ENCODE measurements at places on chromosomes 12 and 14.

DNA sequence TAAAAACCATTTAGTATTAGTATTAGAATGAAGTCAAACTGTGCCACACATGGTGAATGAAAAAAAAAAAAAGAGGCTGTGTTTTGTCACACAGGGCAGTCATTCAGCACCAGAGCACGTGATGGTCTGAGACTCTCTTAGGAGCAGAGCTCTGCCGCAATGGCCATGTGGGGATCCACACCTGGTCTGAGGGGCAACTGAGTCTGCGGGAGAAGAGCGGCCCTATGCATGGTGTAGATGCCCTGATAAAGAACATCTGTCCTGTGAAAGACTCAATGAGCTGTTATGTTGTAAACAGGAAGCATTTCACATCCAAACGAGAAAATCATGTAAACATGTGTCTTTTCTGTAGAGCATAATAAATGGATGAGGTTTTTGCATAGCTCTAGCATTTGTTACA is 12.2 kb upstream of the BDKRB1 start:
- DNase-seq: no peak

GRCh38 chr14:101781240-101782061 is 19.9 kb downstream of the PPP2R5C start:
- DNase-seq: no peak

DNA sequence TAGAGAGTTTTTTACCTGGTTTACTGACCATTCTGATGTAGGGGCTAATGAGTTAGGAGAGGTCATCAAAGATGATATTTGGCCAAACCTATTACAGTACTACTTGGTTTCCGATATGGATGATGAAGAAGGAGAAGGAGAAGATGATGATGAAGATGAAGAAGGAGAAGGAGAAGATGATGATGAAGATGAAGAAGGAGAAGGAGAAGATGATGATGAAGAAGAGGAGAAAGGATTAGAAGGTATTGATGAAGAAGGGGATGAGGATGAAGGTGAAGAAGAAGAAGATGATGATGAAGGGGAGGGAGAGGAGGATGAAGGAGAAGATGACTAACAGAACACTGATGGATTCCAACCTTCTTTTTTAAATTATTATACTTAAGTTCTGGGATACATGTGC is 196.6 kb downstream of the TMX1 start:
- DNase-seq: no peak

GRCh38 chr14:104284107-104284592 is 145.8 kb downstream of the KIF26A start:
- DNase-seq: no peak

DNA sequence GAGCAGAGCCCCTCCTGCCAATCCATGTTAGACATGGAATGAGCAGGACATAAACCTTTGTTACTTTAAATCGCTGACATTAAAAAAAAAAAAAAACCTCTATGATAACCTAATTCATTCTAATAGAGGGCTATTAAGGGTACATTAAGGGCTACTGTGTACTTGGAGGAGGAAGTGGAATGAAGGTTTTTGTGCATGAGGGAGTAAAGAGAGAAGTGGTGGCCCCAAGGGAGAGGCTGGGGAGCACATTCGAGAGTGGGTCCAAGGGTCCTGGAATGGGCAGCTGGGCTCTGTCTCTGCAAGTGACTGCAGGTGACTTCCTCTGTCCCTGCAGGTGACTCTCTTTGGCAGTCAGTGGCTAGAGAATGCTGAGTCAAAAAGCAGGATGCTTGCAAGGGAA is 32.1 kb upstream of the PTGDR start:
- DNase-seq: no peak

- DNase-seq: no peak
Observed at GRCh38 chr14:104505085-104506074, 74.2 kb upstream of the C14orf180 start.

DNA sequence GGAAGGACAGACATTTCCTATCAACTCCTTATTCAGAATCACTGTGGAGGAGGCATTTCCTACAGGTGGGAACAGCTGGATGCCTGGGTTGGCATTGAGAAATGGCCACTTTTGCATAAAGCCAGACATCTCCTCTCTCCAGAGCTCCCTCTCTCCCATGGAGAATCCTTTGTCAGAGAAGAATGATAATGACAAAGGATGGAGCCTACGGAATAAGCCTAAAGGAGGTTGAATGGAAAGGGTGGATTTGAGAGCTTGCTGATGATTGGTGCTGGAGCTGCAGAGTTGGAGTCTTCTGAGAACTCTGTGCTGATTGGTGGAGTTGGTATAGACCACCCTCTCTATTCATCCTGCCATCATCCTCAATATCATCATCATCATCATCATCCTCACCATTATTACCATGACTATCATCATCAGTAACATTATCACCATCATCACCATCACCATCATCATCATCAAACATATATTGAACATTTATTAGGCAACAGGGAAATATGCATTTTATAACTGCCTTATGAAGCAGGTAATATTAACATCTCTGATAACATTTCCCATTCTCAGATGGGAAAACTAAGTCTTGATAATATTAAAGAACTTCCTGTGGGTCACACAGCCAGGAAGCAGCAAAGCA is 89.2 kb upstream of the HSPB8 start:
- DNase-seq: no peak

GRCh38 chr14:52089218-52089617 is 20.4 kb upstream of the NID2 start:
- DNase-seq: no peak

DNA sequence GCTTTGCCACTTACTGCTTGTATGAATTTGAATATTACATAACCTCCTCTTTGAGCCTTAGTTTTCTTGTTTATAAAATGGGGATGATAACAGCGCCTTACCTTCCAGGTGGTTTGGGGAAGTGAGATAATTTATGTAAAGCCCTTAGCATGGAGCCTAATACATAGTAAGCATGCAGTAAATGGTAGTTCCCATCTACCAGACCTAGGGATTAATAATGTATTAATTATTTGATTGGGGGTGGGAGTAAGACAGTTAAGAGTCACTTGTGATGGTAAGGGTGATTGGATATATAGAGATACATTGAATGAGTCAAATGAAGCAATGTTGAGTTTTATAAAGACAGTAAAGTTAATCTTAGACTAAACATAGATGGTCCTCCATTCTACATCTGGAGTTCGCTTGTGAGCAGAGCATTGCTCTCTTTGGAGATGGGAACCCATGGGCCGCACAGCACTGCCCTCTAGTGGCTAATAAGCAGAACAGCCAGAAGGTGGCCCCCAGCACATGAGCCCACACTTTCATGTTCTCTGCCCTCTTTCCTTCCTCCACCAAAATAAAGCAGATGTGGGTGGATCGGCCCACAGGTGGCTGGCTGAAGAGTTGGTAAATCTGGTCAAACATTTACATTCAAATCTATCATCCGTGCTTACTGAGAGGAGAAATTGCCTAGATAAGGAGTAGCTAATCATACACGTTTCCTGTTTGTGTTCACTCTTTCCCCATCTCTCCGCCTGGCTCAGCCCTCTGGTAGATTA is 26.5 kb upstream of the TAMALIN start:
- peak; percentile 68 for DNase-seq

DNA sequence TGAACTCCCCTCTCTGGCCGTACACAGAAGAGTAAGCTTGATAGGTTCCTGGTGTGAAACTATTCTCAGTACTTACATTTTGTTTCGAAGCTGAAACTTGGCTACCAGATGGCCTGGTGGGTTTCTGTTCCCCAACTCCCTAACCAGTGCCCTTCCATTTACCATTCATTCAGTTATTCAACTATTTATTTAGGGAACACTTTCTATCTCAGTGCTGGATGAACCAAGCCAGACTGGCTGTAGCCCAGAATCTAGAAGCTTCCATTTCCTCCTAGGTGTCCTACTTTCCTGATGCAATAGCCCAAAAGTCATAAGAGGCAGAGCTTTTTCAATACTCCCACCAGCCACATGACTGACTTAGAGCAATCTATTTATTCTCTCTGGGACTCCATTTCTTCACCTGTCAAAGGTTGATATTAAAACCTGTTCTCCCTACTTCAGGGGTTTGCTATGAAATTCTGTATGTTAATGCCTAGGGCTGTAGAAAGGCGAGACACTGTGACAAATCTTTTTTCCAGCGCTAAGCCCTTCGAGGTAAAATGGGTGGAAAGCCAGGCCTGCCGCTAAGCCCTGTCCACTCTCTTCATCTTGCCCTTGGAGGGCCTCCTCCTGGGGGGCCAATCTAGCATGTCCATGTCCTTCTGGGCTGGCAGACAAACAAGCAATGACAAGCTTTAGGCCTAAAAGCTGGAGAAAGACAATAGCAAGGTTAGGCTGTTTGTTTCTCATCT is 8.1 kb upstream of the IRF2BPL start:
- no peak for DNase-seq

GRCh38 chr12:49895773-49896172 is 7.9 kb downstream of the FAIM2 start:
- DNase-seq: no peak

GRCh38 chr12:30661210-30661609 is 34.5 kb downstream of the IPO8 start:
- DNase-seq: no peak

- no peak for DNase-seq
Observed at GRCh38 chr12:53931844-53932581, 6.6 kb upstream of the HOXC13 start.

DNA sequence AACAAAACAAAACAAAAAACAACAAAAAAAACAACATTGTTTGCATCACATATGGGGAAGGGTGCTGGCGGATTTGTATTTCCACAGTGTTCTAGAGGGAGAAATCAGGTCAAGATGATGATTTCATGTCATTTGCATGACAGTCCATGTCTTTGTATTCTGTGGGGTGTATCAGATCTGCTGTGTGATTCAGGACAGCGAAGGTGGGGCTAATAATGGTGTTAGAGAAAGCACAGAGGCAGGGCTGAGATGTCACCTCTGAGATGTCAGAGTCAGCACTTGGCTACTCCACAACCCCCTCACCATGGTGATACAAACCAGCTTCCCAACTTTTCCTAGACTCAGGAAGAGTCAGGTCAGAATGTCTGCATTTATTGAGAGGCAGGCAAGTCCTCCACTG is 543.2 kb downstream of the BCL11B start:
- no peak for DNase-seq

DNA sequence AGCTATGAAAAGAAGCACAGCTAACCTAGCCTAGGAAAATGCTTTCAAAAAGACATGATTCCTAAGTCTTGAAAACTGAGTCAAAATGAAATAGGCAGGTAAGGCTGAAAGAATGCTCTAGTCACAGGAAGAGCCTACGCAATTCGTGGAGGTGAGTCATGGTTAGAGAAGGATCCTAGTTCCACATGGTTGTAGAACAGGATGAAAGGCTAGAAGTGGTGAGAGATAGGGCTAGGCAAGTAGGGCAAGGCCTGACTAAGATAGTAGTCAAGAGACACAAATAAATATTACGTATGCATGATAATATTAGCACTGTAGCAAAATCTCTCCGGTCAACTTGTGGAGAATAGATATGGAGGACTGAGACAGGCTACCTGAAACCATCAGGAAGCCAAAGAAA is 47.2 kb downstream of the PLCZ1 start:
- no peak for DNase-seq

- no peak for DNase-seq
Observed at GRCh38 chr12:91053951-91054715, 3.7 kb downstream of the KERA start.

GRCh38 chr14:89465876-89466275 is 48.8 kb upstream of the FOXN3 start:
- no peak for DNase-seq

DNA sequence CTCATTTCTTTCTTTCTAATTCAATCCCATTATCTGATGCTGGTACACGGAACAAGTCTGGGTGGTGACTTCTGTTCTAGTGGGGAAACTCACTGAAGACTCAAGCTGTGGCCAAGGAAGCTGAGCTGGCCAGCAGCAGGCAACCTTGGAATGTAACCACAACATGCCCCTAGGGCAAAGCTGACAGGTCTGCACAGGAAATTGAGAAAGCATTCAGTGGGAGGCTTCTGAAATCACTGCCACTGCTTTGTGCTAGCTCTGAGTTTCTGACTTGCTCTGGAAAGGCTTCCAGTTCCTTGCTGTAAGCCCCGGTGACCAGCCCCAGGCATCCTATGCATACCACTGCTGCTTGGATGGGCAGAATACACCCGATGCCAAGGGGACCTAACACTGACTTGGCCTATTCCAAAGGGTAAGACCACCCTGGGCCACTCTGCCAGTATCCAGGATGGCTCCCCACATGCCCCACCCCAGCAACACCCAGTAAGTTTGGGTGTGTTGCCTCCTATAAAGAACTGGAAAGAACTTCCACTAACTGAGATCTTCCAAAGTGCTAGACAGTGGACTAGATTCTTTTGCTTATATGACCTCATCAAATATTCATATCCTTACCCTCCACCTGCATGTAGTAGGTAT is 84.5 kb upstream of the CDKN3 start:
- DNase-seq: no peak

DNA sequence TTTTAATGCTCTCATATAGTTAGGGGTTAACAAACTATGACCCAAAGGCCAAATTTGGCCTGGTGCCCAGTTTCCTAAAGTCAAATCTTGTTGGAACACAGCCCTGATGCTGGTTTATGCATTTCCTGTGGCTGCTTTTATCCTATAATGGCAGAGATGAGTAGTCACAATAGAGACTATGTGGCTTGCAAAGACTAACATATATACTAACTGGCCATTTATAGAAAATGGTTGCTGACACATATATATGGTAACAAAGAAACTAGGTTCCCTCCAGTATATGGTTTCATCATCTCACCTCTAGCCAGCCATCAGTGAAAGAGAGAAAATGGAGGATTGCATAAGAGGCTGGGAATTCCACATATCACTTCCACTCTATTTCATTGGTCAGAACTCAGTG is 10.8 kb downstream of the NAV3 start:
- DNase-seq: no peak

DNA sequence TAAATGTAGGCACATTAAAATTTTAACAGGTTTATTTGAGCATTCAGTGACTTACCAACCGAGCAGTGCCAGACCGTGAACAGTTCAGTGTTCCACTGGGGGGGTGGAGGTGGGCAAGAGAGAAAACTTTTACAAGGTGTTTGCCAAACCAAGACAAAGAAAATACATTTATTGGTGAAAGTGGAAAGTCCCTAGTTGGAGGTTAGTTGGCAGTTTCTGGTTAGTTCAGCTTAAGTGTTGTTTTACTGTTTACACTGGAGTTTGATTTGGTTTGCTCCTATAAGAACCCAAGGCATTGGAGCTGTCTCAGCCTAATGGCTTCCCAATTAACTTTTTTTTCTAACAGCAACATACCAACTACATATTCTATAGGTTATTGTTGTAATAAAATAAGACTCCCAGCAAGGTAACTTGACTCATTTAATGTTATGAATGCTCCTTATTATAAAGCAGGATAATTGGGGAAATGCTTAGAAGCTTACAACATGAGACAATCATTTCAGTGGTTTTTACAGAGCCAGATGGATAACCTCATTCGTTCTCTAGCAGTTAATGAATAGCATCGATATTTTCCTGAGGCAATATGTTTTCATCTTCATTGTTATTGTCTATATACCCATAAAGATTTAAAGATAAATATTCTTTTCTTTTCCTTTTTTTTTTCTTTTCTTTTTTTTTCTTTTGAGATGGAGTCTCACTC is 115.8 kb downstream of the ETNK1 start:
- DNase-seq: no peak

- DNase-seq: no peak
Observed at GRCh38 chr14:74835645-74836250, 40.2 kb downstream of the PROX2 start.

All from GM18507 (cell line).